ENCODE measurements at places on chromosomes 6 and 20.

GRCh38 chr6:34900321-34901031, 11.4 kb downstream of the ANKS1A start:
- DNase-seq, result no peak

- DNase-seq, result no peak
Measured at GRCh38 chr20:17343091-17343490, 116.3 kb downstream of the PCSK2 start.

- DNase-seq, result no peak
Measured at GRCh38 chr6:144602523-144603180, 317.5 kb downstream of the UTRN start.

DNA sequence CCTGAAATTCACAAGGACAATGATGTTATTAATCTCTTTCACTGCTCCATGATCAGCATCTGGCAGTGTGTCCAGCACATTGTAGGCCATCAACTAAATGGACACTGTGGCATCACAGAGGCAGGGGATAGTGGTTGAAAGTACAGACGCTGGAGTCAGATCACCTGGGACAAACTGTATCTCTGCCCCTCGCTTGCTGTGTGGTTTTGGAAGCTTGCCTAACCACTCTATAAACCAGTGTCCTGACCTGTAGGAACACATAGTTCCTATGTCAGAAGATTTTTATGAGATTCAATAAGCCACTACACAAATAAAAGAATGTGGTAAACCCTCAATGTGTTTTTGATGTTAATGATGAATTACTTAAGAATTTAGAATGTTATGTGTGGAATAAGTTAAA, 219.3 kb upstream of the RNF217 start:
- no peak for DNase-seq

GRCh38 chr20:35055445-35056276, 36.9 kb downstream of the TRPC4AP start:
- no peak for DNase-seq

DNA sequence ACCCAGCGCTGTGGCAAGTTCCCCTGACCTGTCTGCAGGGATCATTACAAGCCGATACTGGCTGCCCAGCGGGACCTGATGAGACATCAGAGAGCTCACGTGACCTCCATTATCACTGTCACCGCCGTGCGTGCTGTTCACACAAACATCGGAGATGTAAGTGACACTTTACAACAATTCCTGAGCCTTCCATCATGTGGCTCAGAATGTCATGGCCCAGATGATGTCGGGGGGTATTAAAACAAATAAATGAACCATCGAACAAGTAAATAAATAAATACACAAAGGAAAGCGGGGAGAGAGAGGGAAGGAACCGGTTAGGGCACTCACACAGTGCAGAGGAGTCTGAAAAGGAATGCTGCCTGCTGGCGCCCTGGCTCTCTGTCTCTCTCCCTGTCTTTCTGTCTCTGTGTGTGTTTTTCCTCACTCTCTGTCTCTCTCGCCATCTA, 195.1 kb downstream of the BMP7 start:
- DNase-seq, result no peak

- DNase-seq, result no peak
Measured at GRCh38 chr20:46275091-46275490, 33.2 kb downstream of the CDH22 start.

GRCh38 chr6:11432713-11433450, 104.7 kb upstream of the TMEM170B start:
- DNase-seq, result no peak

GRCh38 chr6:146791930-146792329, 193.2 kb downstream of the ADGB start:
- DNase-seq, result no peak

GRCh38 chr6:141463237-141463977, 669.3 kb upstream of the GJE1 start:
- peak; percentile 47 for DNase-seq

- no peak for DNase-seq
Measured at GRCh38 chr6:81682235-81682795, 70.2 kb downstream of the TENT5A start.

DNA sequence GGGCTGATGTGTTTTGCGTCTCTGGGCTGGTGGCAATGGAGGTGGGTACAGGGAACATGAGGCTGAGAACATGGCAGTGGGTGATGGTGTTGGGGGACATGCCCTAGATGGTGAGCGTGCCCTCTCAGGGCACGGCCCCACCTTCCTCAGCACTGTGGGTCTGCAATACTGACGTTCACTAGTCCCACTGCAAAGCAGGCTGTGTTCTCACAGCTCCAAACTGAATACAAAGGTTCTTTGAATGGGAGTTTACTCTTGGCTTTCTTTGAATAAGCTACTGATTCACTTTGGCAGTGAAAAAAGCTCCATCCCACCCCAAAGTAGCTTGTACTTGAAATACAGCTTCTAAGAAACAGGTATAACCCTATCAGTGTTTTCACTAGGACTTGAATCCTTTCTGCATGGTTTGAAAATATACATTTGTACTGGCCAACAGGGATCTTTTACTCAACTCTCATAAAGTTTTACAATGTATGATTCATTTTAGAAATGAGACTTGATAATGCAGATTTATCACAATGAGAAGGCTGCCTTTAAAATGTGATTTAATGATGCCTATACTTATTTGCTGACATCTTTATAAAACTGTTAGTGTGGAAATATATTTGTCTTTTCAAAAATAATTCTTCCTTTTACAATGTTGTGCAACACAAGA, 400.7 kb downstream of the ZFAND3 start:
- DNase-seq, result no peak

GRCh38 chr6:118354641-118355040, 193.5 kb upstream of the PLN start:
- DNase-seq, result no peak

- peak; percentile 37 for DNase-seq
Measured at GRCh38 chr20:9590189-9590588, 75.8 kb downstream of the LAMP5 start.

DNA sequence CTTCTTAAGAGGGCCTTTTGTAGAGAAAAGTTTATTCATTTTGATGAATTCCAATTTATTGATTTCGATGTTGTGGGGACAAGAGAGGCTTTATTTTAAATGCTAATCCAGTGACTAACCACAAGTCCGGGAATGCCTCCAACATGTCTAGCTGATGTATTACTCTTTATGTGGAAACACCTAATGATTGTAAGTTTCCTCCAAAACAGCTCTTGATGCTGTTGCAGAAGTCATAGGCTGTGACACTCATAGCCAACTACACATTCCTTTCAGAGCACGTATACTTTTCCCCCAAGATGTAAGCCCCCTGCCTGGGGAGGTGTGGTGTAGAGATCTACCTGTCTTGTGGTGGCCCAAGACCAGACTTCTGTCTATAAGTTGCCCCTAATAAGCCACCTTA, 61.3 kb upstream of the RNF24 start:
- peak; percentile 37 for DNase-seq

- DNase-seq, result no peak
Measured at GRCh38 chr6:12806796-12807195, 90.2 kb downstream of the PHACTR1 start.

DNA sequence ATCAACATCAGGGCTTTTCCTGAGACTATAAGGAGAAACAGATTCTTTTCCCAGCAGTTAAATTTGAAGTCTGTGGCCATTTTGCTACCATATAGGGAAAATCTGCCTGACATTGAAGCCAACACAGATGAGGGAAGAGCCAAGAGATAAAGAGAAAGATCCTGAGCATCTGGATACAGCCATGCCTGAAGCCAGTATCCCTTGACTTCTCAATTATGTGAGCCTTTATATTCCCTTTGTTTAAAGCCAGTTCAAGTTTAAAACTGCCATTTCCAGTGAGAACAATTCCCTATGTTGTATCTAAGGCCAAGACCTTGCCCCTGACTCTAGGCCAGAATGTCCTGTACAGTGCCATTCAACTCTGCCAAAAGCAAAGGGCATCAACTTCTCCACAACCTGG, 3.8 kb upstream of the NRSN2 start:
- no peak for DNase-seq

DNA sequence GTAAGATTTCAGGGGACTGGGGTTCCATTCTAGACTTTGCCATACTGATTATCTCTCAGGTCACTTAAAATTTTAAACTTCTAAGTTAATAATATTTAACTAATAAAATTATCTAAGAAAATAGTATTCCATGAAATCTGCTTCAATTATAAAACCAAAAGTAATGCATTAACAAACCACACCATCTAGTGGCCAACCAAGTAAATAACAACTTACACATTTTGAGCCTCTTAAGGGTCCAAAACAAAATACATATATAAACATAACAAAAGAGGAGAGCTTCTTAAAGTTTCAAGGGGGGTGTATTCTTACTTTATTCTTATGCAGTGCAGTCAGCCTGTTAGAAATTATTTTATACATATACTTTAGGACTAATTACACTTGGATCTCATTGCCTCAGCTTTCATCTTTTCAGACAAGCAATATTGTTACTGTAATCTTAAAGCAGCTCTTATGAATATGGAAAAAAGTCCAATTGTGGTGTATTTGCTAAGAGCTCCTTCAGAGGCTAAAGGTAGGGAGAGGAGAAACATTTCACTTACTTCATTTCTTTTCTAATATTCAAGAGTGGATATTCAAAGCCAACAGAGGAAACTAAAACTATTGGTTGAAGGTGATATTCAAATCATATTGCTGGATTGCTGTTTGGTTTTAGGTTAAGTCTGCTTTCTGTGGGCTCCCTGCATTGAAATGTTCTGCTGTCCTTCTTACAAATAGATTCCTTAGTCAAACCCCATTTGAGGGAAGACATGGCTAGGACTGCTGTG, 199.7 kb upstream of the SIM1 start:
- peak; percentile 28 for DNase-seq

- no peak for DNase-seq
Measured at GRCh38 chr6:116471531-116471930, 10.4 kb downstream of the CALHM6 start.
